ENCODE measurements at places on chromosomes 5 and 9.

GRCh38 chr9:131467214-131467935, 35.3 kb upstream of the POMT1 start:
- no peak for DNase-seq

- no peak for DNase-seq
These were observed 344.1 kb upstream of the ADAMTSL1 start for GRCh38 chr9:18129809-18130334.

GRCh38 chr9:83521411-83521810, 16.8 kb downstream of the FRMD3 start:
- DNase-seq = no peak

- DNase-seq = no peak
These were observed 212.7 kb upstream of the SMC2 start for GRCh38 chr9:103881419-103881818.

DNA sequence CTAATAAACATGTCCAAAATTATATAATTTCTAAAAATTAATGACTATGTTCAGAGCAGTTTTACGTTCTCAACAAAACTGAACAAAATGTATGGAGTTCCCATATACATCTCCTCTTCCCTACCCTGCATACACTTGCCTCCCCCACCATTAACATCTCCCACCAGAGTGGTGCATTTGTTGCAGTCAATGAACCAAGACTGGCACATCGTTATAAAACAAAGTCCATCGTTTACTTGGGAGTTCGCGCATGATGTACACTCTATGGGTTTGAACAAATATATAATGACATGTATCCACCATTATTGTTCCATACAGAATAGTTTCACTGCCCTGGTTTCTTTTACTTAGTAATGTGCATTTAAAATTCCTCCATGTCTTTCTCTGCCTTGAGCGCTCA, 130.1 kb downstream of the APBA1 start:
- DNase-seq = no peak

- DNase-seq = no peak
These were observed 2.6 kb upstream of the FREM1 start for GRCh38 chr9:14912859-14913258.
